Left renal pelvis (tissue), 4 donors: ENCODE measurements at places on chromosomes 7 and 10. TPM values are rescaled to one million over a fixed set of nuclear protein-coding genes. Genes with fewer than 3 reads are reported as not detected.

DNA sequence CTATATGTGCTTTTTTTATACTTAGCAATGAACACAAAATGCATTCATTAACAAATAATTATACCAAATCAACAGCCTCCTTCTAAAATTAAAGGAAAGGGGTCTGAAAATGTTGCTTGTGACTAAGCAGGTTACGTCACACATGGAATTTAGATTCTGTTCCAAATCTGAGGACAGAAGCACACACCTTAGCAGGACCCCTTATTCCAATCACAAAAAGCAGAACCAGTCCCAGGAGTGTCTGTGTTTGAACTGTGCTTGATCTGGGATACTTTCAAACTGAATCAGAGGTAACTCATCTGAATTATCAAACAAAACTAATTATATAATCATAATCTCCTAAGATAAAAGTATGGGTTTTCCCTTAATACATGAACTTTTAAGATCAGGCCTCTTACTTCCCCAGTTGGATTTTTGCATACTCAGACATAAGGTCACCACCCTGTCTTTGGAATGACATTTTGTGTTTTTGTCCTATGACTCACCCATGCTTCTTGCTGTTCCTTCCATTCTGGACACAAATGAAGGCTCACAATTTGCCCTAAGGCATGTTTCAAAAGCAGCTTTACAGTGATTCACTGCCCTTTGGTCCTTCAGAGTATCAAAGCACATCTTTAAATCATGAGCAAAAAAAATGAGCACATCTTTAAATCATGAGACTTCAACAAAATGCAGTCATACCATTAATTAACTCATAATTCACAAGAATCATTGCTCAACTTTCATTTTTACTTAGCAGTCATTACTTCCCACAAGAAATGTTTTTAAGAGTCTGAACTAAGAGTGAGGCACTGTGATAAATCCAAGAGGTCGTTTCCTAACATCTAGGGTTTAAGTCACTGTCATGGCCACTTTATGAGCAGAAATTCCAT, 35.5 kb downstream of the SEMA3C start:
- DNase-seq = no peak

- no peak for DNase-seq
Measured at GRCh38 chr10:53013201-53013810, 240.7 kb upstream of the MBL2 start.

- DNase-seq = no peak
Measured at GRCh38 chr10:26090026-26090425, 126.5 kb upstream of the GAD2 start.

DNA sequence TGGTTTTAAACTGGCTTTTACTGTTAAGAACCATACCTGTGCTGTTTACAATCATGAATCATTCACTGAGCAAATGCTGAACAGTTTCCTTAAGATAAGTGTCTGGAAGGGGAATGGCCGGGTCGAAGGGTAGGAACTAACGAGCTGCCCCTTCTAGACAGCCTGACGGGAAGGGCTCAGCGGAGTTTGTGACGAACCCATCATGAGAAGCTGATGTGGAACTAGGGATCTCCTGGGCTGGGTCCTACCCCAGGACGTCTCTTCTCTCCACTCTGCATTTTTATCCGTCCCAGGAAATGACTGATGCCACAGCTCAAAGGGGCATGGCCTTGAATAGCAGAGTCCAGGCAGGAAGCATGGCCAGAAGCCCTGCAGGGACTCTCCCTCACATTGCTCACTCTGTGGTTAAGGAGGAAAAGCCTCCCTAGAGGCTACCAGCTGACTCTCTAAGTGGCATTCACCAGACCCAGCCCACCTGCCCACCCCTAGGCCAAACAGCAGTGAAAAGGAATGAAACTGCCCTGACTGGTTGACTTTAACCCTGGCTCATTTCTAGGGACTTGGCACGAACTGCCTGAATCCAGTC, 112.0 kb downstream of the PFKFB3 start:
- DNase-seq = no peak

GRCh38 chr7:121623130-121623872, 227.2 kb upstream of the FAM3C start:
- DNase-seq = no peak

GRCh38 chr7:159066816-159067575, 77.7 kb downstream of the VIPR2 start:
- DNase-seq = no peak

DNA sequence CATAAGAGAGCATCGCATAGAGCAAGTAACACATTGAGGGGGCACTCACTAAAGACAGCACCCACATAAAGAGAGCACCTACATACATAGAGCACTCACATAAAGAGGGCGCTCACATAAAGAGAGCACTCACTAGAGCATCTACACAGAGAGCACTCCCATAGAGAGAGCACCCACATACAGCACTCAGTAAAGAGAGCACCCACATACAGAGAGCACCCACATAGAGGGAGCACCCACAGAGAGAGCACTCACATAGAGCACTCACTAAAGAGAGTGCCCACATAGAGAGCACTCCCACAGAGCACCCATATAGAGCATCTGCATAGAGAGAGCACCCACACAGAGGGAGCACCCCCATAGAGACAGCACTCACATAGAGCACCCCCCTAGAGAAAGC, 47.8 kb downstream of the INSIG1 start:
- no peak for DNase-seq

Gene AGR3
- polyA plus RNA-seq = 2.5 TPM

Gene PGAM2
- 2.8 TPM for polyA plus RNA-seq

Gene MSMB
- polyA plus RNA-seq = not detected

Gene ERCC6
- polyA plus RNA-seq = 15.4 TPM

Gene HHEX
- 8.7 TPM for polyA plus RNA-seq

Gene AOAH
- polyA plus RNA-seq = 3.4 TPM

Gene SAP25
- 4.9 TPM for polyA plus RNA-seq

Gene ASB10
- not detected for polyA plus RNA-seq

Gene TMEM270
- polyA plus RNA-seq = not detected

Gene CYP26C1
- 0.06 TPM for polyA plus RNA-seq
